ENCODE measurements at places on chromosomes 2 and 18.
A peak's percentile ranks its signal among the peaks of the same experiment; 100 is the strongest.

DNA sequence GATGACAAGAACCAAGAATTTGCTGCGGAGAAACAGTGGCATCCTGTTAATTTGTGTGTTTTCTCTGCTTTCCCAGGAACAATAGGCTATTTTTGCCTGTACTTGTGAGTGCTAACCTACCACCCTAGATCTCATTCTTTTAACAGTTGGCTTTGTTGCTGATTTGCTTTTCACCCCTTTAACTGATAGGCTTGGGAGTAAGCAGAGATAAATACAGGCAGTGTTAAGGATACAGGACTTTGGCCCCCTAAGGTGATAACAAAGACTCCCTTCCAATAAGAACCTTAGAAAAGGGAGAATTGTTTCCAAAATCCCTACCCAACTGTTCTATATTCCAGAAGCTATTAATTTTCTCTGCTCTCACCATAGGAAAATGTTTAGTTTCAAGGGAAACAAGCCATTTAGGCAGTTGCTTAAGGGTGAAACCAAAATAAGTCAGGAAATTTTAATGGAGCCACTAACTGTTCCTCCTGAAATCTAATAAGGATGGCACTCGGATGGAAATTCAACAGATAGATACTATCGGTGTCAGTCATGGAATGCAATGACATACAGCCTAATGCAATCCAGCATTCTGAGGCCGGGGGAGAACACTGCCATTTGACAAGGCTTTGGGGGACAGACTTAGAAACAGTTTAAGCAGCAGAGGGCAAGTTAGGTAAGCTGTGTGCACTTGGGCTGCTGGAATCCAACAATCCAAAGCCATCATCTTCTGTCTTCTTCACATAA is 238.8 kb downstream of the RNF152 start:
- DNase-seq: no peak

DNA sequence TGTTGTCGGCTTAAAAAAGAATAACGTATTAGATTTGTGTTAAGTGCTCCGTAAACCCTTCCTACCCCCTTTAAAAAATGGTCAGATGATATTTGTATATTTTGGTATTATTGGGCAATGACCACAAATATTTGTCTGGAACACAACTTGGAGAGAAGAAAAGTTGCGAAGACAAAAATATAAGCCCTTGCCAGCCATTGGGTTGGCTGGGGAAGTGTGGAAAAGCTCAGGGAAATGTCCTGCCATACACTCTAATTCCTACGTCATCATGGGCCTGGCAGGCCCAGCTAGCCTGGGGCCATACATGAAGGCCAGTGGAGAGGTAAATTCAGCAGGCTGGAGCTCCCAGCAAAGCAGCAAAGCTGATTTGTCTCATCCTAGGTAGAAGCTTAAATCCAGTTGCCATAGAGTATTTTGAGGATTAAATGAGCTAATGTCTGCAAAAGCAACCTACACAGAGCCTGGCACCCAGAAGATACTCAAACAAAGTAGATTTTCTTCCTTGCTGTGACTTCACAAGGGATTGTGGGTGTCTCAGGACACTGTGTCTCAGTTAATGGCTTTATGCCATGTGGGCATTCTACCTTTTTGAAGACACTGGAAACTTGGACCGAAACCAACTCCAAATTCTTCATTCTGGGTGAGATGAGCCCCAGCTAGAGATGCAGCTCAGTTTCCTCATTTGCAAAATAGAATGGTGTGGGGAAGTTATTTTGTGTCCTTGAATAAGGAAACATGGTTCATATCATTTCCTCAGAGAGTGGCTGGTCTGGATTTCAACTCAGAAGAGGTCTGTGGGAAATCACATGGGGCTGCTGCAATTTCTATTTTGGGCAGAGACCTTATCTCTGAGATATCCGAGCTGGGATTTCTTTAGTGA is 87.9 kb upstream of the MAP4K3 start:
- DNase-seq: no peak

DNA sequence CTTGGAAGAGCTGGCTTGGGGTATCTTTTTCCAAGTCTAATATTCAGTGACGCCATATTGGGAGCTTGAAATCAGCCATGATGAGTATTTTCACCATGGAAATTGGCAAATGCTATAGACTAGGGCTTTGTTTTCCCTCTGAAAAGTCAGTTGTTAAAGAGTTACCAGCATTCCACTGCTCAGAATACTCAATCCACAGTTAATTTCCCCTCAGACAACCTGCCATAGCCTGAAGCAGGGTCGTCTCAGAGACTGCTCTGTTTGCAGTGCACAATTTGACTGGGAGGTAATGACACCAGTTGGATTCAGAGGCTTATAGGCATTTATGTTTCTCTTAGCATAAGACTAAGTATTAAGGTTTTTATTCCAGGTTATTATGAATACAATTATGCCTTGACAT is 35.5 kb upstream of the TMEM200C start:
- DNase-seq: no peak

DNA sequence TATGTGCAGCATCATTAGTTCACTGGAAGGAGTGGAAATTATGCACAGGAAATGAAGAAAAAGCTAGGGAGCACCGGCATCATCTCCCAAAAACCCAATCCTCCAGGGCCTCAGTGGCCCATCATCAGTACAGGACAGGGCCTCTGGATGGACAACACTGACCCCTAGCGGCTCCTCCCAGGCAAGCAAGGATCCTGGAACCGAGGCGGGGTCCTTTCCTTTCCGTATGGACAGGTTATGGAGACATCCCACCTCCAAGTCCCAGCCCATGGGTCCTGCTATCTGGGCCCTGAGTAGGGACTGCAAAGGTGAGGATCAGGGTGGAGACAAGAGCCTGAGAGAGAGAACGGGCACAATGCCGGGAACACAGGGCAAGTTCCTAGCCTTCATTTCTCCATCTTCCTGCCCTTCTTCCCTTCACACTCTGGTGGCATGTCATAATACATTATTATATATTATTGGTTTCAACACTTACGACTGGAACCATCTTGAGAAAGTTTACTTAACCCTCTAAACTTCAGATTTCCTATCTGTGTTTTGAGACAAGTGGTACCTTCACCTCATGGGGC is 68.2 kb downstream of the ZNF516 start:
- DNase-seq: no peak

DNA sequence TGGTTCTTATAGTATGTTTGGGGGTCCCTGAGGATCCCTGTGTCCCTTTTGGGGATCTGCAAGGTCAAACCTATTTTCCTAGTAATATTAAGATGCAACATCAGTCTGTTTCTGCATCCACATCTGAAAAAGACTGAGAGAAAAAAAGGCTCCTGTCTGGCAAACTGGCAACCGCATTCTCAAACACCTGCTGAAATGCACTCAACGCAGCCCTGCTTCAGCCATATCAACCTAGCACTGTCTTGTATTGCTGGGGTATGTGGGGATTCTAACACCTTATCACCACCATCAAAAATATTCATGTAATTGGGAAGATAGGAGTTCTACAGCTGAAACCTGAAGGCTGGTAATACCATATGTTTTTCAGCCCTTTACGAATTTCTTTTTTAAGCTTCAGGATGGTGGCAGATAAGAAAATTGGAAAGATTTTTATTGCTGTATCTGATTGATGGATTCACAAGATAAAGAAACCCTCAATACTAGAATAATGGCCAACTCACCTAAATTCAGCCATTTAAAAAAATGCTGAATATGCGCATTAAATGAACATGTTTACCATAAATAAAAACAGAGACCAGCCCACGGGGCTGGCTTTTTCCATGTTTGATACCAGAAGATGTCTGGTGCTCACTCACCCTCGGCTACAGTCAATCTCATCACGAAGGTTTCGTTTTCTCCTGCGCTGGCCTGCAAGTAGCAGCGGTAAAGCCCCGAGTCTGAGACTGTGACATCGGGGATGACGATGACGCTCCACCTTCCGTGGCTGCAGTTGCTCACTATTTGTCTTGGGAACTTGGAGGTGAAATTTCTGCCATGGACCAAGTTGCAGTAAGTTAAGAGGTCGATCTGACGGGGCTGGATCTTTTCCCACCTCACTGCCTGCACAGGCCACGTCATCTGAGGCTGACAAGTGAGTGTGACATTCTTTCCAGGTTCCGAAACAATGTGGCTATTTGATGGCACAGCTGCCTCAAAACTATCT is 52.3 kb downstream of the CD226 start:
- no peak for DNase-seq

GRCh38 chr2:230944123-230944653 is 19.1 kb upstream of the GPR55 start:
- no peak for DNase-seq

- DNase-seq: no peak
Observed at GRCh38 chr18:10059610-10060468, 146.0 kb downstream of the VAPA start.

GRCh38 chr2:25951071-25951547 is 31.2 kb downstream of the KIF3C start:
- DNase-seq: peak; percentile 53

- DNase-seq: no peak
Observed at GRCh38 chr2:43657241-43657640, 19.0 kb downstream of the C1GALT1C1L start.

- no peak for DNase-seq
Observed at GRCh38 chr2:85291425-85292023, 36.3 kb downstream of the TGOLN2 start.

GRCh38 chr18:75277610-75277928 is 67.0 kb downstream of the TSHZ1 start:
- no peak for DNase-seq

GRCh38 chr2:108612153-108612513 is 77.9 kb downstream of the LIMS1 start:
- peak; percentile 20 for DNase-seq

DNA sequence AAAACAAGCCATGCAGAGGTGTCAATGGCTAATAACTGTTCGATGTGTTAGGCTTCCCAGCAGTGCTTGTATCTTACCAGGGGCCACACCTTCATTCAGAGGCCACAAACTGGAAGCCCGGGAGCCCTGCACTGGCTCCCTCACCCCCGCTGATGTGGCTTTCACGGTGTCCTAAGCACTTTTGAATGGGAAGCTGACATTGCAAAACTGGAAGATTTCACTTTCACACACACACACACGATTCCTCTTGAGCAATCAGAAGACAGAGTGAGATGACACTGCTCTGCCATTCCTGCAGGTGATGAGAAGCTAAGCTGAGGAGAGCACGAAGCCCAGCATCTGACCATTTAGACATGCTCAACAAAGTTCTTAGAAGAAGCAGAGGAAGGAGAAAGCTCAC is 8.6 kb upstream of the ZNF407 start:
- DNase-seq: no peak

DNA sequence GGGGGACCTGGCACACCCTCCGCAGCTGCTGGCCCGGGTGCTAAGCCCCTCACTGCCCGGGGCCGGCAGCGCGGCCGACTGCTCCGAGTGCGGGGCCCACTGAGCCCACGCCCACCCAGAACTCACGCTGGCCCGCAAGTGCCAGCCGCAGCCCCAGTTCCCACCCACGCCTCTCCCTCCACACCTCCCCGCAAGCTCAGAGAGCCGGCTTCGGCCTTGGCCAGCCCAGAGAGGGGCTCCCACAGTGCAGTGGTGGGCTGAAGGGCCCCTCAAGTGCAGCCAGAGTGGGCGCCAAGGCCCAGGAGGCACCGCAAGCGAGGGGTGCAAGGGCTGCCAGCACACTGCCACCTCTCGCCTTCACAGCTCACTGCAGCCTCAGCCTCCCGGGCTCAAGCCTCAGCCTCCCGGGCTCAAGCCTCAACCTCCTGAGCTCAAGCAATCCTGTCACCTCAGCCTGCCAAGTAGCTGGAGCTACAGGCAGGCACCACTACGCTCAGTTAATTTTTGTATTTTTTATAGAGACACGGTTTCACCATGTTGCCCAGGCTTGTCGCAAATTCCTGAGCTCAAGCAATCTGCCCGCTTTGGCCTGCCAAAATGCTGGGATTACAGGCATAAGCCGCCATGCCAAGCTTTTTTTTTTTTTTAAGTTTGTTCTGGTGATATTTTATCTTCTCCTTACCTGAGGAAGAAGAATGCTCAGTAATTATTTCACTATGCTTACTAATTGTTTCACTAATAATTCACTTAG is 71.7 kb upstream of the CDCA7 start:
- no peak for DNase-seq

- no peak for DNase-seq
Observed at GRCh38 chr2:56681659-56682396, 498.0 kb downstream of the CCDC85A start.
